ENCODE measurements at places on chromosomes 16 and 17. TPM values are rescaled to one million over a fixed set of nuclear protein-coding genes. Genes with fewer than 3 reads are reported as not detected.
A peak's percentile ranks its signal among the peaks of the same experiment; 100 is the strongest.

DNA sequence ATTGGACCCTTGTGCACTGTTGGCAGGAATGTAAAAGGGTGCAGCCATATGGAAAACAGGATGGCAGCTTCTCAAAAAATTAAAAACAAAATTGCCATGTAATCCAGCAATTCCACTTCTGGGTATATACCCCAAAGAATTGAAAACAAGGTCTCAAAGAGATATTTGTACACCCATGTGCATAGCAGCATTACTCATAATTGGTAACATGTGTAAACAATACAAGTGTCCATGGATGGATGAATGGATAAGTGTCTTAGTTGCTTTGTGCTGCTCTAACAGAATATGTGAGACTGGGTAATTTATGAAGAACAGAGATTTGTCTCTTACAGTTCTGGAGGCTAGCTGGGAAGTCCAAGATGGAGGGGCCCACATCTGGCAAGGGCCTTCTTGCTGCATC lies 3.8 kb upstream of the RUNDC3A start:
- DNase-seq, result no peak

DNA sequence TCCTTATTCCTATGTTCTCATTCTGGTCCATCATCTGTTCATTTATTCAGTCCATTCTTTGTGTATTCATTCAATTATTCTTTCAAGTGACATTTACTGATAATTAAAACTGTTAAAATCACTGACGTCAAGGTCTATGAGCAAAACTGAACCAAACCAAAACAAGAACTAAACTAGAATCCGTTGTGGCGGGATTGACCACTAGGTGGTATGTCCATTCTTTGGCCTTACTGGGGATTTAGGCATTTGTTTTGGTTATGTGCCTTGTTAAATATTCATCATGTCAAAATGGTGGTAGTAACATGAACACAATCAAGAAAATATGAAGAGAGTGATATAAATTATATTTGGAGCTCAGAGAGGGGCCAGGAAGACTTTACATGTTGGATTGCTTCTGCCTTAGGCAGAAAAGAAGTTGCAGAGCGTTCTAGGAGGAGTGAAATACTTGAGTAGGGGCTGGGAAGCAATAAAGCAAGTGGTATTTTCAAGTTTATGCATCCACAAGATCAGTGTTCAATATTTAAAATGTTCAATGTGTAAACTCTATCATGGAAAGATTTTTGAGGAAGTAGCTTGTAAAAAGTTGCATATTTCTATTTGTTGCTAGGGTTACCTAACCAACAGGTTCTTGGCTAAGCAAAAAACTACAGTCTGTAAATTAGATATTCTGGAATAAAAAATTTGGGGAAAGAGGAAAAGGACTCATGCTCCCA lies 129.0 kb downstream of the CDH13 start:
- no peak for DNase-seq

- DNase-seq, result no peak
These were observed 15.5 kb downstream of the GTF3C1 start for GRCh38 chr16:27534256-27534655.

GRCh38 chr17:39804839-39805238 lies 59.3 kb downstream of the IKZF3 start:
- DNase-seq, result no peak

DNA sequence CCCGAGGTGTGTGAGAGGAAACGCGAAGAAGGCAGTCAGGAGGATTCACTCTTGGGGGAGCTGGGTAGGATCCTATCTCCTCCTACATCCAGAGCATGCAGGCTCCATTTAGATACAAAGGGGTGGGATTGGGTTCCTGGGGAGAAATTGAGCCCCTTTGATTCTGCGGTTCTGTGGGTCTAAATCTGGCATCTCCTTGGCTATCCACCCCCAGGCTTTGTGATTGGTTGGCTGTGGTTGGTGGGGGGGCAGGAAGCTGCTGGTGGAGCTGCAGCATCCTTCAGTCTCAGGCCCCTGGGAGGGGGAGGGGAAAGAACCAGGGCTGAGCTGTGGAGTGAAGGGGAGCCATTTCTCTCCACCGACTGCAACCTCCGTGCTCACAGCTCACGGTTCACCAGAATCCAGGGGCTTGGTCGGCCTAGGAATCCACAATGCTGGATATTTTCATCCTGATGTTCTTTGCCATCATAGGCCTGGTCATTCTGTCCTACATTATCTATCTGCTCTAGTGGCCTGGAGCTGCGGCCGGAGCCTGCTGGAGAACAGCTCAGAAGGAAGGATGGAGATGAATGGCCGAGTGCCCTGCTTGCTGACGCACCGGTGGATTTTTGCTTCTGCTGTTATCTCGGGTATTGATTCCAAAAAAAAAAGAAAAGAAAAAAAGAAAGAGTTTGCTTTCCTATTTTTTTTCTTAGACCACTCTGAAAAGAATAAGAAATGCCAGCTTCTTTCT lies at the start of gene LASP1NB:
TSS of gene LASP1NB (plus strand) at position 352 of the 733 bp plus-strand sequence.
- DNase-seq, result peak; percentile 55

DNA sequence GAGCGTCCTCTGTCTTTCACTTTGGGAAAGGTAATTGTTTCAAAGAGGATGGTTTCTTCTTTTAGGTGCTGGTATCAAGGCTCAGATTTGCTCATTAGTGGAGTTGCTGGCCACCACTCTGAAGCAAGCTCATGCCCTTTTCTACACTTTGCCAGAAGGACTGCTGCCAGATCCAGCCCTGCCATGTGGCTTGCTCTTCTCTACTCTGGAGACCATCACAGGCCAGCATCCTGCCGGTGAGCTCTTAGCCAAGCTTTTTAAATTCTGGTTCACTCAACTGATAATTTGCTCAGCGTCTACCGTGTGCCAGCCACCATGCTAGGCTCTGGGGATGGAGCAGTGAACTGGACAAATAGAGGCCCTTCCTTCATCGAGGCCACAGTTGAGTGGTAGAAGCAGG lies 4.3 kb downstream of the COG1 start:
- no peak for DNase-seq

GRCh38 chr17:79922116-79922601 lies 82.9 kb upstream of the CBX4 start:
- DNase-seq, result no peak

DNA sequence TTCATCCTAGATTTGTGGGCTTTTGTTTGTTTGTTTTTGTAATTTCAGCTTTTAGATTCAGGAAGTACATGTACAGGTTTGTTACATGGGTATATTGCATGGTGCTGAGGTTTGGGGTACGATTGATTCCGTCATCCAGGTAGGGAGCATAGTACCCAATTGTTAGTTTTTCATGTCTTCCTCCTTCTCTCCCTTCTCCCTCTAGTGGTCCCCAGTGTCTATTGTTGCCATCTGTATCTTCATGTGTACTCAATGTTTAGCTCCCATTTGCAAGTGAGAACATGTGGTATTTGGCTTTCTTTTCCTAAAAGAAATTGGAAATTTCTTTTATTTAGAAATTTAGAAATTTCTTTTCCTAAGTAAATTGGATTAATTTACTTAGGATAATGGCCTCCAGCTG lies 37.1 kb upstream of the BCAS3 start:
- DNase-seq, result no peak

DNA sequence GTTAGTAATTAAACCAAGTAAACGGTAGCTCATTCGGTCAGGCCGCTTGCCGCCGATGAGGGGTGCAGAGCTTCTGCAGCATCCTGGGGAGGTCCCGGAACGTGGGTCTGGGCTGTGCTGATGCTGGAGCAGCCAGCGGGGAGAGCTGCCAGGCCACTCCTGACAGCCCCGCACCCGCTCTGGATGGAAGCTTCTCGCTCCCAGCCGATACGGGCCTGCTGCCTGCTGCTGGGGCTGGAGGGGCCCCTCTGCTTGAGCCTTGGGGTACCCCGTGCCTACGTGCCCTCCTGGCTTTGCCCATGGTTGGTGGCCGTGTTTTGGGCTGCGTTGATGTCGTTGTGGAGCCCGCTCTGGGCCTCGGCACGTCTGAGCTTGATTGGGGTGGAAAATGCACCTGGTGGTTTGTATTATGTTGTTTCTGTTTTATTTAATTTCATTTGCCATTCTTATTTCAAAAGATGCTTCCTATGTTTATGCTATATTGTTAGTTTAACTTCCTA lies 41.6 kb upstream of the ZNF750 start:
- DNase-seq, result no peak

- no peak for DNase-seq
These were observed 8.8 kb downstream of the ST3GAL2 start for GRCh38 chr16:70429888-70430666.

DNA sequence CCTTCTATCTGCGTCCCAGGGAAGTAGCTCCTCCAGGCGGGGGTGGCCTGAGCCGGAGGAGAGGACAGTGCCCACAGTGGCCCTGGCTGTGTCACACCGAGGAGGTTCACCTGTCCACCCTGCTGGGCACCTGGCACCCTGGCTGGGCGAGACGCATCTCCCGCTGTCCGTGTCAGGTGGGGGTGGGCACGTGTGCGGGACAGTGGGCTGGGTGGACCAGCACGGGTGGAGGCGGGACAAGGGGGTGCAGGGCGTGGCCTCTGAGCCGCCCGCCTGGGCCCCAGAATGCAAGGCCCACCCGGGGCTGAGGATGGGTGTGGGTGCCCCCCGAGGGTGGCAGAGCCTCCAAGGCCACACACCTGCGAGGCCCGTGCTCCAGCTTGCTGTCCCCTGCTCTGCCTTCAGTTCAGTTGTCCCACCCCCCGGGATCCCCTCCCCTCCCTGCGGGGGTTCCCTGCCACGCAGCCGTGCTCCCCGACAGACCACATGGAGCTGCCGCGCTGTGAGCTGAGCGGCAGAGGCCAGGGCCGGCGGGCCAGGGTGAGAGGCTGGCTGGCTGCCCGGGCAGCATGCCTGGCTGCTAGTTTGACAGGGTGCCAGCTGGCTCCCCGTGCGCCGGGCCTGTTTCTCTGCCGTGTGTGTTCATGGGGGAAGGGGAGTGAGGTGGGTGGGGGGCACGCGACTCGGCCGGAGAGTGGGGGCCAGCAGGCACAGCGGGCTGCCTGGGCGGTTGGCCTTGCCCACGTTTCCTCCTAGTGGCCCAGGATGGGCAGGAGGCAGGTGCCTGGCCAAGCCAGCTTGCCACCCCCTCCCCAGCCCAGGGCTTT lies 33.9 kb downstream of the BAHCC1 start:
- DNase-seq, result no peak

DNA sequence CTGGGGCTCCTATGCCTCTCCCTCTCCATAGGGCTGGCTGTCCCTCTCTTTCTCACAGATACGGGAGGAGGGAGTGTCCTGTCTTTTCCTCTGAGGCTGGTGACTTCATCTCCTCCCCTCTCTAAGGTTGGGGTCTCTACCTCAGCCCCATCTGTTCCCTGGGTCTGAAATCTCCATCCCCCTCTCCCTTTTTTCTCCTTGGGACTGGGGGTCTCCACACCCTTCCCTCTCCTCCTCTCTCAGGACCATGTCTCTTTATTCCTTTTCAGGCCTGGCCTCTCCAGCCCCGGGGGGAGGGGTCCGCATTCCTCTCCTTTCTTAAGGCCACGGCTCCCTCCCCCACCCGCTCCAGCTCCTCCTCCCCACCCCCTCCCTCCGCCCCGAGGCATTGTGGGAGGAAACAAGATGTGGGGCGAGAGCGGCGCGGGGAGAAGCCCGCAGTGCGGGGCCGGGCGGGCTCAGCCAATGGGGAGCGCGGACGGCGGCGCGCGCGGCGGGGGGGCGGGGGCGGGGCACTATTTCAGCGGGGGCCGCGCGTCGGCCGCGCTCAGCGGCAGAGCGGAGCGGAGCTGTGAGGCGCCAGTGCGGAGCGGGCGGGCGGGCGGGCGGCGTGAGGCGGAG lies at the start of gene DYNLL2:
TSS of gene DYNLL2 (plus strand) at position 550 of the 621 bp plus-strand sequence. CDS start 3,672 bp downstream, outside the sequence.
- peak; percentile 97 for DNase-seq

GRCh38 chr17:14827396-14827919 lies 437.7 kb downstream of the PMP22 start:
- DNase-seq, result no peak

DNA sequence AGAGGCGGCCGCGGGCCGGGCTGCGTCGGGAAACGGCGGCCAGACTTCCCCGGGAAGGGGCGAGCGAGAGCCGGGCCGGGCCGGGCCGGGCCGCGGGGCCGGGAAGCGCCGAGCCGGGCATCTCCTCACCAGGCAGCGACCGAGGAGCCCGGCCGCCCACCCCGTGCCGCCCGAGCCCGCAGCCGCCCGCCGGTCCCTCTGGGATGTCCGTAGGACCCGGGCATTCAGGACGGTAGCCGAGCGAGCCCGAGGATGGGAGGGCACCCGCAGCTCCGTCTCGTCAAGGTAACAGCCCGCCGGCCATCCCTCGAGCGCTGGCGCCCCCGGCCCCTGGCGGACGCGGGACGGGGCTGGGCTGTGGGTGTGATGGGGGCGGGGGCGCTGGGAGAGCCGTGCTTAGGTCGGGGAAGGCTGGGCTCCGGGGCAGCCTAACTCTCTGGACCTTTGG lies at the start of gene CRHR1:
TSS of gene CRHR1 (plus strand) at position 28 of the 448 bp plus-strand sequence. CDS start at position 253, 225 bp downstream.
- no peak for DNase-seq

GRCh38 chr17:9924735-9925191 lies 19.7 kb upstream of the RCVRN start:
- DNase-seq, result no peak

DNA sequence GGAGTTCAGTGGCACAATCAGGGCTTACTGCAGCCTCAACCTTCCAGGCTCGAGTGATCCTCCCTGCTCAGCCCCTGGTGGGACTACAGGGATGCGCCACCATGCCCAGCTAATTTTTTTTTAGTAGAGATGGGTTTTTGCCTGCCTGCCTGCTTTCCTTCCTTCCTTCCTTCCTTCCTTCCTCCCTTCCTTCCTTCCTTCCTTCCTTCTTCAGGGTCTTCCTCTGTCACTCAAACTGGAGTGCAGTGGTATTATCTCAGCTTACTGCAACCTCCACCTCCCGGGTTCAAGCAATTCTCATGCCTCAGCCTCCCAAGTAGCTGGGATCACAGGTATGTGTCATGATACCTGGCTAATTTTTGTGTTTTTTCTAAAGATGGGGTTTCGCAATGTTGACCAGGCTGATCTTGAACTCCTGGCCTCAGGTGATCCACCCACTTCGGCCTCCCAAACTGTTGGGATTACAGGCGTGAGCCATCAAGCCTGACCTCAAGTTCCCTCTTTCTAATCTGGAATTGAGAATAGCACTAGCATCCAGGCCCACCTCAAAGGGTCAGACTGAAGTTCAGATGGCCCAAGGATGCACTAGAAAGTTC lies 45.3 kb downstream of the PRAC1 start:
- no peak for DNase-seq

The TEX19 gene
- total RNA-seq, result not detected

The KRTAP2-2 gene
- not detected for total RNA-seq

The SOST gene
- not detected for total RNA-seq

The SLC16A5 gene
- 3.8 TPM for total RNA-seq

The TBKBP1 gene
- total RNA-seq, result 25.7 TPM

The RPS6KB1 gene
- 26.6 TPM for total RNA-seq

The UTS2R gene
- not detected for total RNA-seq

Measured in esophagus muscularis mucosa (tissue), 4 donors.